Fibroblast of skin of scalp (primary cell): ENCODE measurements at places on chromosomes 3 and 15.

DNA sequence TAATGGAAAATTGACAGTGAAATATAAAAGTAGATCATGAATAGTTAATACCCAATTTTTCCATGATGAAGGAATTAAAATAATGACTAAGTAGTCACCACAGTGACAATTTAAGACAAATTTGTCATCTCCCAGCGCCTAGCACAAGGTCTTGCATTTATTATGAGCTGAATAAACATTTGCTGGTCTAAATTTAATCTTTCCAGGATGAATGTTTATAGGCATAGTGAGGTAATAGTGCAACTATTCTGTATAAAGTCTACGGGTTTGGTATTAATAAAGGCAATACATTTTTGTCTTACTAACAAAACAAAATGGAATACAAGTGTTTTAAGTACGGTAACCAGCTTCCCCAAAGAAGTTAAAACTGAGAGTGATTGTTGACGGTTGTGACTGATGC lies 209.3 kb downstream of the CD47 start:
- DNase-seq = peak; percentile 56

DNA sequence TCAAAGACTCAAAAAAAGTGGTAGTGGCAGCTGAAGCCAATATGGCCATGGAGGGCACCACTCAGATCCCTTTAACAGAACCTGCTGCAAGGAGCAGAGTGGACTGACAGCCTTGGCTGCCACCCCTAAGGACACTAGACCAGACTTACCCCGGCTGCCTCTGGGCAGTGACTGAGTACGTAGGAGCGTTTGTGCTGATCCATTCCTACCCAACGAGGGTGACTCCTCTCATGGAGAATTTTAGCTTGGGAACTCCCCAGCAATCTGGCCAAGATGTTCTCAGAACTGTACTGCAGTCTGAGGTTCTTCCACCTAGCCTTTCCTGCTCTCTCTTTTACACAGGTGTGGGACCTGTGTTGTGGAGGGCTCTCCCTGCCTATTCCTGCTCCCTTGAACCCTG lies 22.1 kb downstream of the CLEC3B start:
- DNase-seq = no peak

- DNase-seq = no peak
These were observed 153.8 kb downstream of the PGPEP1L start for GRCh38 chr15:98853617-98854420.

GRCh38 chr3:118970819-118971218 lies 63.8 kb downstream of the IGSF11 start:
- DNase-seq = no peak

- peak; percentile 39 for DNase-seq
These were observed 1047.0 kb downstream of the TUSC7 start for GRCh38 chr3:117756563-117756962.

DNA sequence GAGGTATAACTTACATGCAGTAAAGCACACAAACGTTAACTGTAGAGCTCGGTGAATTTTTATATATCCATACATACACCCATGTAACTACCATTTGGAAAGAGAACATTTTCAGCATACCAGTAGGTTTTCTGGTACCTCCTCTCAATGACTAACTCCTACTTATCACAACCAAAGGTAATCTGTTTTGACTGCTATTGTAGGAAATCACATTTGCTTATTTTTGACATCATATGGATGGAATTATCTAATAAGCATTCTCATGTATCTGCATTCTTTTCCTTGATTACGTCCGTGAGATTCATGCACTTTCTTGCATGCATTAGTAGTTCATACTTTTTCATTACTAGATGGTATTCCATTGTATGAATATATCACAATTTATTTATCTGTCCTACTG lies 76.8 kb downstream of the CSNK1G1 start:
- DNase-seq = no peak

DNA sequence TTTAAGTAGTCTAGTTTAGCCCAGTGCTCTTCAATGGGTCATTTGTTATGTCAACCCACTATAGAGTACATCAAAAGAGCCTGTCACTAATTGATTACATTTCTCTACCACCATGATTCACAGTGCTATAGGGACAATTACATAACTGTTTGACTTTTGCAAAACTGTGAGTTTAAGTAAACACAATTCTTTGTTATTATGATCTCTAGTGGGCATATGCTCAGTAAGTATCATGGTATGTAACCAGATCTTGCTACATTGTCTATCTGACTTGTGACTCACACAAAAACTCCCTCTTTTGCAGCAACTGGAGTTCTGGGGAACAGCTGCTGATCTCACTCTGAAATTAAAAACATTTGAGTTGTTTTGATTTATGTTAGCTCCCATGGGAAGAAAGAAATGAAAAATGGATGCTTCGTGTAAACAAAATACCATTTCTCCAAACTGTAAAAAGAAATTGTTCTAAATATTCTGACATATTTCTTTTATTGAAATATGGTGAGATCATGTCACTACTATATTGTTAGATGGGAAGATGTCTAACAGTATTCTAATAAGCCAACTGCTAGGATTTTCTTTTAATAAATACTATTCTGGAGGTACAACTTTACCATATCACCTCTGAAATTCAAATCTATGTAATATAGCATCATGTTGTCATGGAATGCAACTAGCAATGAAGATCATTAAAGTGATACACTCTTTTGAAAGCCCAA lies 470.4 kb downstream of the ROBO1 start:
- peak; percentile 92 for DNase-seq

DNA sequence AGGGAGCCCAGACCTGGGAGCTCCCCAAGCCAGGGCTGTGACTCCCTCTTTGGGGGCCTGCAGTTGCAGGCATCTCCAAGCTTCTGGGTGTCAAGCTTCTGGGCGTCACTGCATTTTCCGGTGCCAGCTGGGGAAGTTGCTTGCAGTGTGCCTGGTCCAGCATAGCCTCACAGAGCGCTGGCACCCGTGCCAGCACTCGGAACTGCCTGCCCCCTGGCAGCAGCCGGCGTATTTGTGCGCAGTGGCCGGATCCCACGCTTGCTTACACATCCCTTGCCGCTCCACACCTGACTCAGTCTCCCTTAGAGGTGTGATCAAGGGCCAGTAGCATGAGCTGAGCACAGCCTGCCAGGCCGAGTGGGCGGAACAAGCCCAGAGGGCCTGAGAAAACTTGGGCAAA lies 37.0 kb downstream of the COMMD2 start:
- no peak for DNase-seq

DNA sequence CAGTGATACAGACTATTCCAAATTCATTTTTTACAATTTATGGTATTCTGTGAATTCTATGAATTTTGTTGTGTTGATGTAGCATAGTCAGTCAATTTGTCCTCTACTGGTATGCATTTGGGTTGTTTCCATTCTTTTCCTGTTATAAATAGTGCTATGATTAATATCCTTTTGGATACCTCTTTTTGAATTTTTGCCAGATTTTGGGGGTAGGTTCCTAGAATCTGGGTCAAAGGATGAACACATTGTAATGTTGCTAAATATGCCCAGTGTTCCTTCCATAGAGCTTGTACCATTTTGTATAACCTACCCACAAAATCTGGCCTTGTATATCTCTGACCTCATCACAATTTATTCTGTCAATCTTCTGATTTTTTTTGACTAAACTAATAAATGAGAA lies 44.4 kb upstream of the C3orf38 start:
- peak; percentile 74 for DNase-seq

DNA sequence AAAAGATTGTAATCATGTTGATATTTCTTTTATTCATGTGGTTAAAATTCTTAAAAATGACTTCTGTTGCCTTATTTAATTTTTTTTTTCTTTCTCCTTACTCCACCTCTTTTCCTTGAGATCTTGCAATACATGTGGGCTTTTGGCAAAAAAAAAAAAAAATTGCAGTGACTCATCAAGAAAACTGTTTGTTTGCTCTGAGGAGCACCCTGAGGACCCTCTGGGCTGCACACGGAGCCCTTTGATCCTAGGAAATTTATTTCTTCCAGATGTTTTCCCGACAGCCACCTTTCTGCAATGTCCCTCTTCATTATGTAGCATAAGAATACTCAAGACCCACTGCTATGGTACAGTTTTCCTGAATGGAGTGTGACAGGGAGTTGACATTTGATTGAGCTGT lies 371.7 kb downstream of the ZBTB20 start:
- DNase-seq = peak; percentile 12

DNA sequence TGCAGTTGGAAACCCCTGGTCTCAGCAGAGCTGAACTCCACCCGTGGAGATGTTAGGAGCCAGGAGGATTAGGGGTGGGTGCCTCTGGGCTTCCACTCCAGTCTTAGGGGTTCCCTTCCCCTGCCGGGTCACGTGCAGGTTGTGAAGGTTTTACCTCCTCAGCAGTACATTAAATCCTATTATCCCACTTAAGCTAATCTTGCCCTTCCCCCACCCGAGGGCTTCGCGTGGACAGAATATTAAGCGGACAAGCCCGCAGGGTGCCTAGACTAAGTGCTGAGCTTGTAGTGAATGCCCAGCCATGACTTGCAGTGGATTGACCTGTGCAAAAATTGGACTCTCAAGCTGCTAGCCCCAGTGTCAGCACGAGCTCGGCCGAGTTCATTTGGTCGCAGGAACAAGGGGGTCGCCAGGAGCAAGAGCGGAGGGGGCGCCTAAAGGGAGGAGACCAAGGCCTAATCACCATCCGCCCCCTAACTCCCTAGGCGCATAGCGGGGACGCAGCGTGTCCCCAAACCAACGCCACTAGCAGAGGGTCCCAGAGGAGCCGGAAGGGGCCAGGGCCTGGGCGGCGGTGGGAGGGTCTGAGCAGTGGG lies 498 bp upstream of the SEMA4B start:
- no peak for DNase-seq

DNA sequence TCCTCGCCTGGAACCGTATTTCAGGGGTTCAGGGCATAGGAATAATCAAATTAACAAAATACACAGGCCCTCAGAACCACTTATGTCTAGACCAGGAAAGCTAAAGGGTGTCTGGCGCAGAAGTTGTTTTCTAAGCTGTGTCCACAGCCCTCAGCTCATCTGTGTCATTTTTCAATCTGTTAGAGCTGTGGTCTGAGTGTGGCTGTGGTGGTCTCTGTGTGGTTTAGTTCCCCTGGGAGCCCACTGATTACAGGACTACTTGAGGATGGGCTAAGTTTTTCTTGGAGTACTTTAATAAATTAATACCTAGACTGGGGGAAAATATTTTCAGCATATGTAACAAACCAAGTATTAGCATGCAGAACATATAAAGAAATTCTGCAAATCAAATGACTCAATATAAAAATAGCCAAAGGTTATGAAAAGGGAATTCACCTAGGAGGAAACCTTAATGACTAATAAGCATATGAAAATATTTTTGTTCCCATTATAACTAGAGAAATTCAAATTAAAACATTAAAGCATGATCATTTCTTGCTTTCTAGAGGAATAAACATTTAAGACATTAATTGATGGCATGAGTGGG lies 186.3 kb downstream of the SATB1 start:
- DNase-seq = peak; percentile 34

- DNase-seq = no peak
These were observed 87.8 kb downstream of the FOXB1 start for GRCh38 chr15:60091911-60092310.

DNA sequence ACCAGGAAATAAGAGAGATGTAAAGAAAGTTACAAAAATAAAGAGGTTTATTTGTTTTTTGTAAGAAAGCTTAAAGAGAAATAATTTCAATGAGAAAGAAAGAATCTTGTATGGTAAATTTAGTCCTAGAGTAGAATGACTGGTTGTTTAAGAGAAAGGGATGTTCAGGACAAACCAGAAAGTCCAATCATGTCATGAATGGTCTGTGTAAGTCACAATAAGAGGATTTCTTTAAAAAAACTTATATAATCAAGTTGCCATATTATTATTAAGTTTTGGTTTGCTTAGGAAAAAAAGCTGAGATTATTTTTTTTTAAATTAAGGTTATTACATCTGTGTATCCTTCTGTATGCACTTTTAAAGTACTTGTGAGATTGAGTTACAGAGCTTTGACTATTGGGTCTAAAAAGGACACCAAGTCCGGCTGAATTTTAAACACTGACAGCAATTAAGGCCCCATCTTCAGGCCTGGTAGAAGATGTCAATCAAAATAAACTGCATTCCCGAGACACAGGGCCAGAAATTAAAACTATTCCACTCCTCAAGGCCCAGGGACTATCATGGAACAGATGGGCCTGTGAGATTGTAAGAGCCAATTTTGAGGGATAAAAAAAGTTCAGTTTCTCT lies 12.2 kb downstream of the ERICH6 start:
- no peak for DNase-seq

DNA sequence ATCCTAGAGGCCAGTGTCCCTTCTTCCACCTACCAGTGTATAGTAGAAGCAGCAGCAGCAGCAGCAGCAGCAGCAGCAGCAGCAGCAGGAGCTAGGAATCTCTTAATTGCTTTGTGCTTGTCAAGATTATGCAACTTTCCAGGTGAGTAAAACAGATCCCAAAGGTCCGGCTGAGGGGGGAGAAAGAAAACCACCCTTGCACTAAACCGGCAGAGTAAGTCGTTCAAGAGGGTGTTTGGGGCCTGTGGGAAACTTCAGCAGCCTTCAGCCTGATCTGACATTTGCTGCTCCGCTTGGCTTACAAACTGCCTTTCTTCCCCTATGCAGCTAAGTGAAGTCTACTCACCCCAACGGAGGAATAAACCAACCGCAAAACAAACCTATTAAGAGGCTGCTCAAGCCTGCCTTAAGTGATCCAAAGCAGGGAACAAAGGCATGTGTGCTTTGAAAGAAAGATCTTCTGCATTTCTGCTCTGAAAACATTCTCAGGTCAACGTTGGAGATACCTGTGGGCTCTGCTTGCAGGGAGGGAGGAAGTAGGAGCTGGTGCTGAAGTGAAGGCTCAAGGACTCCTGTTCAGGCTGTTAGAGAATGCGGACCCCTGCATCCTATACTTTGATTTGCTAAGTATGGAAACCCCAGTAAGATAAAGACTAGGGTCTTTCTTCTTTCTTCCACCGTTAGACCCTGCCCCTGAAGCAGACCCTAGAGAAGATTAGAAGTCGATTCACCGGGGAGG lies 35.7 kb upstream of the DLG1 start:
- no peak for DNase-seq

- DNase-seq = no peak
These were observed 478.9 kb downstream of the NLGN1 start for GRCh38 chr3:173876476-173876875.

DNA sequence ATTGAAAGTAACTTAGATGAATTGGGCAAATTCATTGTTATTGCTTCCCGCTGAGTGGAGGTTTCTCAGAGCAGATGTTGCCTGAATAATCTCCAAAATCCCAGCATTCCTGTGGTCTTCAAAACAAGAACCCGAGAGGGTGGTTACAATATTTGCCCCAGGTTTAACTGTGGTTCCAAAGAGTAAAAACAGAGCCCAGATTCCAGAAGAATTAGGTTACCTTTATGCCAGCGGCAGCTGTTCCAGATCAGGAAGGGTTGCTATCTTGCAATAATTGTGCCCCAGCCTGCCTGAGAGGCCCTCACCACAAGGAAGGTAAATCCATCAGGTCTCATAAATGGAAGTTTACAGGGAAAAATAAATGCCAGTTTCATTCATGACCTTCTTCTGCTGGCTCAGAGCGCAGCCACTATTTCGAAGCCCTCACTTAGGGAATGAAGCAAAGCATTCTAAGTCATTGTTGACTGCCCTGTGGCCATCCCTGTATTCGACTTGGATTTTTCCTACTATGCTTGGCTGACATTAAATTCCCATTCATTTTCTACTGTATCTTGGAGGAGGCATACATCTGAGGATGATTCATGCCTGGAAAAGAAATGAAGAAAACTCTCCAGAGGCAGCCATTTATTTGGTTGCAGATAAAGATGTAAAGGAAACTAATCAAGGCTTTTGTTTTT lies 54.6 kb downstream of the SSUH2 start:
- peak; percentile 73 for DNase-seq

GRCh38 chr15:39052323-39052705 lies 487.7 kb upstream of the RASGRP1 start:
- DNase-seq = no peak

GRCh38 chr3:126031981-126032471 lies 51.9 kb downstream of the SLC41A3 start:
- no peak for DNase-seq

- peak; percentile 21 for DNase-seq
These were observed 271.9 kb downstream of the FEZF2 start for GRCh38 chr3:62101488-62101887.
